Right renal pelvis (tissue), 4 donors: ENCODE measurements at places on chromosomes 12 and 14. TPM values are rescaled to one million over a fixed set of nuclear protein-coding genes. Genes with fewer than 3 reads are reported as not detected.
A peak's percentile ranks its signal among the peaks of the same experiment; 100 is the strongest.

- no peak for DNase-seq
Observed at GRCh38 chr12:44389038-44389437, 487.1 kb downstream of the NELL2 start.

DPY19L2 gene
- 37.8 TPM for polyA plus RNA-seq

DNA sequence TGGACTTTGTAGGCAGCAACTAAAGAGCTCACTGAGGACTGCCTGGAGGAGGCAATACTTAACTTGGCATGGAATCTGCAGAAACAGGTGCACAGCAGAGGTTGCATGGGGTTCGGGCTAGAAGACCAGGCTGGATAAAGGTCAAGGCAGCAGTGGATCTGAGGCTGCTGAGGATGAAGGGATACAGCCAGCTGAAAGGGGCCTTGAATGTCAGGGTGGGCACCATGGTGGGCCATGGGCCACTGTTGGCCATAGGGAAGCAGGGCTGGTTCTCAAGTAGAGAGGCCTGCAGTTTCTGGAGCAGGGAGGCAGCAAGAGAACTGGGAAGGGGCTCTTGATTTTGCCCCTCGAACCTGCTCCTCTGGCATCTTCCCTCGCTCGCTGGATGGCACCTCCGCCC is 55.5 kb downstream of the C14orf132 start:
- no peak for DNase-seq

GRCh38 chr14:87613881-87614280 is 379.1 kb downstream of the GALC start:
- DNase-seq: no peak

DNA sequence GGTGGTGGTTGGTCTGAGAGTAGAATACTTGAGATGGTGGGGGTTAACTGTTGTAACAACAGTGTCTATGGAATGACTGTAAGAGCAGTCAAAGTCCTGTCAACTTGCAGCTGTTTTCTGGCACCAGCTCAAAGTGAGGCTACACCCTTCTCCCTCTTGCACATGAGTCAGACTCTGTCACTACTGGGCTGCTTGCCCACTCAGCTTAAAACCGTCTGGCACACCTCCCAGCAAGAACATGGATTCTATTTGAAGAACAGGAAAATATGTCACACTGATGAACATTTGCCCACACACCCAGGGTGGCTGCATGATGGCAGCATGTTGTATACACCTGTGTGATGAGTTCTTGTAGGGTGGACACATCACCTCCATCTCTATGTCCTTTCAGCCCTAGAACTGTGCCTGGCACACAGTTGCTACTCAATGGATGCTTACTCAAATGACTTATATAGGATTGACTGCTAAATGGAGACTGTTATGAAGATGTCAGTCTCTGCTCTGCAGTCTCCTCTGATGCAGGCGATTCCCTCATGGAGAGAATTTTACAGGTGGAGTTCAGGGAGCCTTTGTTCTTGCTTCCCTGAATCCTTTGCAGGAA is 19.3 kb upstream of the SERPINA6 start:
- DNase-seq: peak; percentile 35

SLC10A1 gene
- 0.23 TPM for polyA plus RNA-seq

- DNase-seq: no peak
Observed at GRCh38 chr14:82987502-82988124, 1454.0 kb upstream of the SEL1L start.

NAP1L1 gene
- 997 TPM for polyA plus RNA-seq

GRCh38 chr12:32198555-32198954 is 91.9 kb downstream of the BICD1 start:
- DNase-seq: no peak

POLE2 gene
- polyA plus RNA-seq: 15.2 TPM

GRCh38 chr14:67982711-67983608 is 163.4 kb downstream of the RAD51B start:
- no peak for DNase-seq

GRCh38 chr14:46250113-46250703 is 401.4 kb downstream of the RPL10L start:
- no peak for DNase-seq

DNA sequence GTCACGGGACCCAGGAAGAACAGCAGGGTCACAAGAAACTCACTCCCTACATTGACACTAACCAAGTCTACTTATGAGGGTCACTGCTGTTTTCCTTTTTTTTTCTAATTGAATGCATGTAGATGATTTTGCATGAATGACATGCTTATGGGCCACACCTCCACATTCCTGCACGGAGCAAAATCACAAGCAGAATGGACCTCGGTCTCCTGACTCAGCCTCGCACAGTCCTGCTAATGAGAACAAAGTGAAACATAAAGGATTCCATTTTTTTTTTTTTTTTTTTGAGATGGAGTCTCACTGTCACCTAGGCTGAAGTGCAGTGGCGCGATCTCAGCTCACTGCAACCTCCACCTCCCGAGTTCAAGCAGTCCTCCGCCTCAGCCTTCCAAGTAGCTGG is 12.3 kb downstream of the SCARB1 start:
- DNase-seq: no peak

FOXG1 gene
- 0.06 TPM for polyA plus RNA-seq
